ENCODE measurements at places on chromosomes 12 and 14.

DNA sequence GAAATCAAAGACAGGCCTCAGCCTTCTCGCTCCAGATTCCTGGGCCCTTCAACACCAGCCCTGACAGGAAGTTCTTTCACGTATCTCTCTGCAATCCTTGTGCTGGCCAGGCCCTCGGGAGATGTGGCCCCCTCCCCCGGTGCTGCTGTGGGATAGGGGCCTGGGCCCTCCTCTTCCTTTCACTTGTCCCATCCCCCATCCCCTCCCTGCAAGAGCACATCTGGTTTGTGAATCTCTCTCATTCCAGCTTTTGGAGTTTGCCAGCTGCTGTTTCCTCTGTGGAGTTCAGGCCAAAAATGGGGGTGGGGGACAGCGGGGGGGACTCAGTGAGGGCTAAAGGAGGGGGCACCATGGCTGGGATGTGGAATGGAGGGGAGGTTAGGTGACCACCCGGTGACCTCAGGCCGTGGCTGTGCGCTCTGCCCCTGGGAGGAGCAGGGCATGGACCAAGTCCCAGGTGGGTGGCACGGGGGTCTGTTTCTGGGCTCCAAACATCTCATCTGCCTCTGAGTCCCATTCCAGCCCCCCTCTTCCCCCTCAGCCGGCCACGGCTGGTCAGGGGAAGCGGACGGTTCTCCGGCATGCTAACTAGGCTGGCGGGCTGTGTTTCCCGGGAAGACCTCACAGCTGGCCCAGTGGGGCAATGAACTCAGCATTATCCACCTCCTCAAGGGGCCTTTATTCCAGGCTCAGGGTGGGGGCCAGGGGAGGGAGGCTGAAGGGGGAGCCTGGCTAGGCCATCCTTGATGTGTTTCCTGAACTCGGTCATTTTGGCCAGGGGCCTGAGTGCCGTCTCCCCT, 7.4 kb downstream of the LRP1 start:
- peak; percentile 29 for DNase-seq

DNA sequence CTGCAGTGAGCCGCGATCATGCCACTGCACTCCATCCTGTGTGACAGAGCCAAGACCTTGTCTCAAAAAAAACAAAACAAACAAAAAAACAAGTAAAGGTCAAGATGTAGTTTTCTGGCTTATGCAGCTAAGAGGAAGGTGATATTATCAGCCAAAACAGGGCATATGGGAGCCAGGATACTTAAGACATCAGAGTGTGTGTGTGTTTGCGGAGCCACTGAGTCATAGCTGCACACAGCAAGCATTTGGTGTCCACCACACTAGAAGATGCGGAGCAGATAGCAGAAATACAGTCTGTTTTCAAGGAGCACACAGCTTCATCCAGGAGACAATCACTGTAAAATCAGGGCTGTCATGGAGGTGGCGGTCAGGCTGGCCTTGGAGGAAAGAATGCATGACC, 72.6 kb upstream of the REP15 start:
- DNase-seq, result peak; percentile 78

GRCh38 chr12:64190140-64190539, 32.0 kb downstream of the KICS2 start:
- no peak for DNase-seq

DNA sequence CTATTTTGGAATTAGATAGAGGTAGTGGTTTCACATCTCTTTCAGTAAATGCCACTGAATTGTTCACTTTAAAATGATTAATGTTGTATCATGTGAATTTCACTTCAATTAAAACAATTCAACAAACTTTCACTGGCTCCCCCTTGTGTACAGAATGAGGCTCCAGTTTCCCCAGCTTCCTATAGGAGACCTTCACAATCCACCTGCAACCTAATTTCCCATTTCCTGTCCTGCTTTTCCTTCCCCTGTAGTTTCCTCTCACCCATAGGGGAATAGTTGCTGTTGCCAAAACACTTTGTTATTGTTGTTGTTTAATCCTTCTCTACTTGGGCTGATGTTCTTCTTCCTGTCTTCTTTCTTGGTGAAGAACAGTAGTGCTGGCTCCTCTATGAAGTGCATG, 59.8 kb downstream of the NPAS3 start:
- no peak for DNase-seq

DNA sequence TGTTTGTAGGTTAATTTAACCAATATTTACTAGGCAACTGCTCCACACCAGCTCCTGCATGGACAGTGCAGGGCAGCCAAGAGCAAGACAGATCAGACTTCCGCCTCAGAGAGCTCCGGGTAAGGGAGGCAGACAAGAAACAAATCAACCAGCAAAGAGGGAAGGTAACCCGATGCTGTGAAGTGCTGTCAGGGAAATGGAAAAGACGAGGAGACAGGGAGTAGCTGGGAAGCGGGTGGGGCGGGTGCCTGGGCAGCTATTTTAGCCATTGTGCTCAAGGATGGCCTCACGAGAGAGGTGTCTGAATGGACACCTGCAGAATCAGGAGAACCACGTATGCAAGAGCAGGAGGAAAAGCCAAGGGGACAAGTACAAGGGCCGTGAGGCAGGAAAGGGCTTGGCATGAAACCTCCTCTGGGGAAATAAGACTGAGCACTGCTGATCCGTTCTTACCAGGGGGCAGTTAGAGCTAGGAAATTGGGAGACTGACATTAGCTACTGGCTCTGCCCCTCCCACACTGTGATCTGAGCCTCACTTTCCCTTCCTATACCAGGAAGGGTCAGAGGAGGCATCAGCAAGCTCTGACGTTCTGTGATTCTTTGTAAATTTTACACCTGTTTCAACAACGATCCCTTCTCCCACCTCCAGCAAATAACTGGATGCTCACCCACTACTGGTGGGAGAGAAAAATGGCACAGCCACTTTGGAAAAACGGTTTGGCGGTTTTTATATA, 6.5 kb upstream of the TMEM119 start:
- no peak for DNase-seq

- DNase-seq, result no peak
Measured at GRCh38 chr12:12582193-12582881, 19.7 kb upstream of the DUSP16 start.

- DNase-seq, result no peak
Measured at GRCh38 chr12:116174006-116174405, 103.5 kb downstream of the MED13L start.

DNA sequence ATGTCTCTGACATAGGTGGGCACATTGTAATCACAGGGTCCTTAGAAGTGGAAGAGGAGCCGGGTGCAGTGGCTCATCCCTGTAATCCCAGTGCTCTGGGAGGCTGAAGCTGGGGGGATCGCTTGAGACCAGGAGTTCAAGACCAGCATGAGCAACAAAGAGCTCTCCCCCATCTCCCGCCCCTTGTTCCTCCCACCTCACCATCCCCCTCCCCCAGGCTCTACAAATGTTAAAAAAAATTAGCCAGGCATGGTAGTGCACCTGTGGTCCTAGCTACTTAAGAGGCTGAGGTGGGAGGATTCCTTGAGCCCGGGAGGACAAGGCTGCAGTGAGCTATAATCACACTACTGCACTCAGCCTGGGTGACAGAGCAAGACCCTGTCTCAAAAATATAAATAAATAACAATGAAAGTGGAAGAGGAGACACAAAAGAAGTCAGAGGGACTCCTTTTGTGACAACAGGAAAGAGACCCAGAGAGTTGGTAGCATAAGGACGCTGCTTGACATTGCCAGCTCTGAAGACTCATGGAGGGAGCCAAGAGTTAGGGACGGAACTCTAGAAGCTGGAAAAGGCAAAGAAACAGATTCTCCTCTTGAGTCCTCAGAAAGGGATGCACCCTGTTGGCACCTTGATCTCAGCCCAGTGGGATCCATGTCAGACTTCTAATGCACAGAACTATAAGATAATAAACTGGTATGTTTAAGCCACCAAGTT, 29.6 kb upstream of the CSRP2 start:
- DNase-seq, result no peak

- no peak for DNase-seq
Measured at GRCh38 chr12:62522984-62523383, 56.4 kb downstream of the MON2 start.

DNA sequence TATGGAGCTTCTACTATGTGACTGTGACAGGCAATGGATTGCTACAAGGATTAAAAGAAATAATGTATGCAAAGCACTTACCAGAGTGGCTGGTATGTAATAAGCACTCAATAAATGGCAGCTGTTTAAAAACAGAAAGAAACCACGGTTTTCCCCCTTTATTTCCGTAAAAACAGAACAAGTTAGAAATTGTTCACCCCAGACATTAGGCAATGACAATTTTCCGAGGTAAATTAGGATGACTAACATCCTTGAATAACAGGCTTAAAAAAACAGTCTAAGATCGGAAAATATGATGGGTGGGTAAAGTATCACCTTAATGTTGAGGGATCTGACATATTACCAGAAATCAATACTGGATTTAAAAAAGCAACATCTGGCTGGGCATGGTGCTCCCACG, 20.9 kb upstream of the CNIH1 start:
- no peak for DNase-seq

DNA sequence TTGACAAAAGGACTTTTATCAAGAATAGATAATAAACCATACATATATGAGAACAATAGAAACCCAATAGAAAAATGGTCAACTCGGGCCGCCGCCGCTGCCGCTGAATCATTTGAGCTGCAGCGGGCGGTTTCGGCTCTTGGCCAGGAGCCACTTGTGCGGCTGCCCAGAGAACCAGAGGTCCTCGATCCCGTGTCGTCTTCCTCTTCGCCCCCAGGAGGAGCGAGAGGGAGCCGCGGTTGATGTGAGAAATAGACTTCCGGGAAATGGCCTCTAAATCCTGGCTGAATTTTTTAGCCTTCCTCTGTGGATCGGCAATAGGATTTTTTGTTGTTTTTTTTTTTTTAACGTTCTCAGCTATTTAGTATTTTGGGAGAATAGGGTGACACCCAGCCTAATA, 44.8 kb downstream of the CPSF6 start:
- DNase-seq, result peak; percentile 74

- peak; percentile 92 for DNase-seq
Measured at GRCh38 chr12:6193853-6194815, 6.1 kb upstream of the CD9 start.

GRCh38 chr14:26709019-26709418, 111.2 kb upstream of the NOVA1 start:
- DNase-seq, result no peak

Data from trophoblast cell (in vitro differentiated cells and primary cell).